ENCODE measurements at places on chromosomes 7 and 10. TPM values are rescaled to one million over a fixed set of nuclear protein-coding genes. Genes with fewer than 3 reads are reported as not detected.

DNA sequence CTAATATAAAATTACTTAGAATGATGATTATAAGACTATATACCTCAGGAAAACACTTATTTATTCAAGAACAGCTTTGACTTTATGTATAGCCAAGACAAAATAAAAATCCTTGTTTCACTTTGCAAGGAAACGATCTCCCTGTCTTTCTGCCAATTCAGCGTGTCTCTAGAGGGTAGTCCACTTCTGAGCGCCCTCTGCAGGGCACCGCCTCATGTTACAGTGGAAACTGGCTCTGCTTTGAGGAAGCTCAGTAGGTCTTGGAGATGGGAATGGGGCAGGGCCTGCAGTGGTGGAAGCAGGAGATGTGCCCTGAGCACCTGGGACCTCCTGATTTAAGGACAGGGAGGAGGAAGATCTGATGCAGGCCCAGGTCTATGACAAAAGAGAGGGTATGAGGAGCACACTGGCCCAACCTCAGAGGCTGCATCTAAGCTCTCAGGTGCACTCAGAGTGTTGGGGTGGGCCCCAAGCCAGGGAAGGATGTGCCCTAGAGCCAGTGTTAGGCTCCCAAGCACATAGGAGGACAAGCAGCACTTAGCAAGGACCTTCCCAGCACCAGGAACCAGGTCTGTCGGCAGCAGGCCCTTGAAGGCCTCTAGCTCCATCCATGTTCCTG, 481.0 kb downstream of the TNS3 start:
- no peaks in the 10 kb centered on the region for H3K27me3 ChIP-seq
- no peak overlapping the region for H3K27ac ChIP-seq
- DNase-seq: no peak

- peaks cover 15% of the 10 kb centered on the region for H3K4me1 ChIP-seq
- DNase-seq: no peak
- H3K4me3 ChIP-seq: no peak overlapping the region
- no peaks in the 10 kb centered on the region for H3K36me3 ChIP-seq
- no peaks in the 10 kb centered on the region for H3K27me3 ChIP-seq
Observed at GRCh38 chr10:119742947-119743648, 17.2 kb downstream of the INPP5F start.

Gene AMPH
- total RNA-seq: not detected

GRCh38 chr7:48452218-48452617, 281.0 kb downstream of the ABCA13 start:
- no peaks in the 10 kb centered on the region for H3K36me3 ChIP-seq
- H3K27me3 ChIP-seq: no peaks in the 10 kb centered on the region
- H3K27ac ChIP-seq: no peak overlapping the region
- DNase-seq: no peak
- no peaks in the 10 kb centered on the region for H3K4me1 ChIP-seq
- H3K4me3 ChIP-seq: no peak overlapping the region

Gene PRSS37
- not detected for total RNA-seq

Gene CALHM1
- not detected for total RNA-seq

Gene CEP41
- 4.1 TPM for total RNA-seq

GRCh38 chr10:73649876-73650536, 5.8 kb downstream of the SYNPO2L start:
- no peaks in the 10 kb centered on the region for H3K27me3 ChIP-seq
- no peak overlapping the region for H3K27ac ChIP-seq
- peaks cover 10% of the 10 kb centered on the region for H3K4me1 ChIP-seq
- no peaks in the 10 kb centered on the region for H3K36me3 ChIP-seq
- no peak overlapping the region for H3K4me3 ChIP-seq
- no peak for DNase-seq

DNA sequence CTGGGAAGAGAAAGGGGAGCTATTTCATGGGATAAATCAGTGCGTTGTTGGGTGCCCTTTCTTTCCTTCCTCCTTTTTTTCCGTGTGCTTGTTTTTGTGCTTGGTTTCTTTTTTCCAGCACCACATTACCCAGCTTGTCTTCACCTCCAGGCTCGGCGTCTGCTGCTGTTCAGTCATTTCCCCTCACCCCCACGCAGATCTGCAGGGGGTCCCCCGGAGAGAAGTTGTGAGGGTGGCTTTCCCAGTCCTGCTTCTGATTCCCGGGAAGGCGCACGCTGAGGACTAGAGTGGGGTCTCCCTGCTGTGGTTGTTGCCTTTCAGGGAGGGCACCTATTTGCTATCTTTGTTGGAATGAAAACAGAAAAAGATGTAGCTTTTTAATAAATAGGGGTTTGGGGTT, 1.6 kb downstream of the CAMK1D start:
- no peaks in the 10 kb centered on the region for H3K36me3 ChIP-seq
- H3K27me3 ChIP-seq: no peaks in the 10 kb centered on the region
- H3K27ac ChIP-seq: no peak overlapping the region

DNA sequence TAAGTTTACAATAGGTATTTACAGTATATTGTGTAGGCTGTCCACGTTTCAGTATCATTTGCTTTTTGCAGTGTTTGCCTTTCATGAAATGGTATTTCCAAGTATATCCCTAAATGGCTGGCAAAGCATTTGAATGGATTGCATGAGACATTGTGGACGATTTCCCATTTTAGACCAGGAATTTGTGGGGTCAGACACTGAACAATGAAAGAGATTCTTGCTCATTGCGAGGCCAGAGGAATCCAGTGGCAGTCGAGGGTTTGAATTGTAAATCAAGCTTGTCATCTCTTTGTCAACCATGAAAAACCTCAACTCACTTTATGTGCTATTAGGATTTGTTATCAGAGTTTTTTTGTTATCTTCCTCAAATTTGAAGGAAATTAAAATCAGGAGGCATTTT, 70.8 kb downstream of the CREB5 start:
- no peaks in the 10 kb centered on the region for H3K4me1 ChIP-seq
- DNase-seq: no peak
- no peak overlapping the region for H3K4me3 ChIP-seq

Gene POM121
- total RNA-seq: 66.9 TPM

Gene NPY
- total RNA-seq: not detected

Gene CPA4
- not detected for total RNA-seq

Gene SHH
- not detected for total RNA-seq

- no peak for DNase-seq
- no peaks in the 10 kb centered on the region for H3K36me3 ChIP-seq
- no peak overlapping the region for H3K27ac ChIP-seq
- H3K4me1 ChIP-seq: no peaks in the 10 kb centered on the region
- H3K27me3 ChIP-seq: no peaks in the 10 kb centered on the region
- H3K4me3 ChIP-seq: no peak overlapping the region
Observed at GRCh38 chr7:18647582-18647981, 152.0 kb downstream of the HDAC9 start.

DNA sequence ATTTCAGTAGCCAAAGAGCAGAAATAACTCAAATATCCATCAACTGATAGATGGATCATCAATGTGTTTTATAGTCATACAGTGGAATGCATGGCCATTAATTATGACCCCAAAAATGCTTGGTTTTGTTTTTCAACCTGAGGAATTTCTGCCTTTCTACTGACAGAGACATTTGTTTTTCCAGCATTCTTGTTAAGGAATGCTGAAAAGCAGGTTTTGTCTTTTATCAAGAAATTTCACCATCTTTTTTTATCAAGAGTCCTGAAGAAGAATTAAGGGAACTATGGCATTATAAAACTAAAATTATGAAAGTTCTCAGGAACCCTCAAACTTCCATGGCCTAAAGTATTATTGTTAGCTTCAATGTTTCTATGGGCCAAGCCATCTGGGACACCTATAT, 153.4 kb upstream of the THSD7A start:
- no peak overlapping the region for H3K27ac ChIP-seq
- H3K4me1 ChIP-seq: no peaks in the 10 kb centered on the region
- DNase-seq: no peak
- no peak overlapping the region for H3K4me3 ChIP-seq

Gene TEX47
- total RNA-seq: not detected

Gene GDF2
- total RNA-seq: not detected

Gene VAX1
- total RNA-seq: not detected

DNA sequence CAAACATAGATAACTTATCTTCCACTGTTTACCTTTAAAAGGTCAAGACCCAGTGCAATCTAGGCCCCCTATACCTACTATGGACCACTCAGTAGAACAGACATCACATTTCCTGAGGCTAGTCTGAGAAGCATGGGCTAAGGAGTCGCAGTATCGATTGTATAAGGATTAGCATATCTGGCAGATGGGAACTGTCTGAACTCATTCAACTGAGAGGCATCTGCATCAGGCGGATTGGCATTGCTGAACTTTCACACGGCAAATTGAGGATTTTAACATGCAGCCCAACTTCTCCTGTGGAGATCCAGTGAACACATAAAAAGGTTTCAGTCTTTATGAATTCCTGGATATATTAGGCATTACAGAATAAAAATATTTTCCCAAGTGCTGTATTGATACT, 89.1 kb upstream of the LRGUK start:
- no peaks in the 10 kb centered on the region for H3K27me3 ChIP-seq
- no peaks in the 10 kb centered on the region for H3K4me1 ChIP-seq
- no peak overlapping the region for H3K27ac ChIP-seq

Gene CHRM2
- not detected for total RNA-seq

Gene SPDYE8
- total RNA-seq: not detected

- H3K36me3 ChIP-seq: no peaks in the 10 kb centered on the region
- H3K4me1 ChIP-seq: no peaks in the 10 kb centered on the region
- peaks cover 2% of the 10 kb centered on the region for H3K27me3 ChIP-seq
- DNase-seq: no peak
- H3K27ac ChIP-seq: no peak overlapping the region
Observed at GRCh38 chr7:95601316-95601715, 5.0 kb upstream of the PDK4 start.

DNA sequence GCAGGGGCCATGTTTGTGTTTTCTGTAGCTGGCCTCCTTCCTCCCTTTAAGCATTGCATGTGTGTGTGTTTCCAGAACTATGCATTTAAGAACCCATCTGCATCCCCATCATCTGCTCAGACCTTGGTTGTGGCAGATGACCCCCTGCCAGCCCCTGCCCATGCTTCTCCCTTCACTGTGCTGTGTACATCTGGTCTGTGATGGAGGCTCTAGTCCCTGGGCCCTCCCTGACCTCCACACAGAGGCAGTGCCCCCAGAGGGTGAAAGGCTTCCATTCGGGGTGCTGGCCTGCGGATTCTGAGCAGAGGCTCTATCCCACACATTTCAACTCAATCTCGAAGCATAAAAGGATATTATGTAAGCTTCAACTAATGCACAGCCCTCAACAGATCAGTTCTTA, 89.4 kb downstream of the TACC2 start:
- H3K27me3 ChIP-seq: no peaks in the 10 kb centered on the region
- no peak overlapping the region for H3K27ac ChIP-seq
- no peaks in the 10 kb centered on the region for H3K4me1 ChIP-seq
- H3K4me3 ChIP-seq: no peak overlapping the region
- no peak for DNase-seq
- H3K36me3 ChIP-seq: no peaks in the 10 kb centered on the region

Gene AQP1
- total RNA-seq: 0.20 TPM

Gene NHLRC2
- 13.0 TPM for total RNA-seq

DNA sequence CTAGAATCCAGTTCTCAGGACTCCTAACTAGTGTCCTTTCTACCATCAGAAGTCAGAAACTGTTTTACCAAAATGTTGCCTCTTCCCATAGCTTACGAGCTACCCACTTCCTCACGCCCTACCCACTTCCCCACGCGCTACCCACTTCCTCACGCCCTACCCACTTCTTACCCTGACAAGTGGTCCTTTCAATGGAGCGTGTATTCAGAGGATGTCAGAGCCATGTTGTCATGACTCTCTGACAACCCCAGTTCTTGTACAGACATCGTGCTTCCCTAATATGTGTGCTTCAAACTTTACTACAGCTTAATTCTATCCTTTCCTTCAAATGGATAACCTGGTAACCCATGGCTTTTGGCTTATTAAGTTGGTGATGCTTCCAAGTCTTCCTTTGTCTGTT, 84.8 kb upstream of the PHF14 start:
- no peaks in the 10 kb centered on the region for H3K27me3 ChIP-seq
- peak overlapping the region; percentile 47 for H3K4me3 ChIP-seq
- no peaks in the 10 kb centered on the region for H3K36me3 ChIP-seq
- no peaks in the 10 kb centered on the region for H3K4me1 ChIP-seq
- H3K27ac ChIP-seq: no peak overlapping the region

DNA sequence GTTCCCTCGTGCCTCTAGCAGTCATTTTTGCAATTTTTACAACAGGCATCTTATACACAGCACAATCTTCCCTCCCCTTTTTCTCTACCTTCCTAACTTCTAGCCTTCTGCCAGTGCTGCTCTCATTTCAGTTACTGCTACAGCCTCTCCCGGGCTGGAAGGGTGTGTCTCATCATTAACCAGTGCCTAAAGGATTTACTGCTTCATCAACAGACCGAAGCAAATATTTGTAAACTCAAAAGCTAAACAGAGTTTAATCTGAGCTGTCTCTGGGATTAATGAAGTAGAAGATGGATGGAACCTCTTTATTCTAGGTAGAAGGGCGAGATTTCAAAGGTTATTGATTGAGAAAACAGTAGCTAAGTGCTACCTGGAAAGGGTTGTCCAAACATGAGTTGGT, 94.3 kb downstream of the PRPF18 start:
- no peaks in the 10 kb centered on the region for H3K36me3 ChIP-seq
- no peaks in the 10 kb centered on the region for H3K27me3 ChIP-seq
- no peaks in the 10 kb centered on the region for H3K4me1 ChIP-seq
- DNase-seq: no peak

- DNase-seq: no peak
- H3K36me3 ChIP-seq: peaks cover 18% of the 10 kb centered on the region
- peaks cover 56% of the 10 kb centered on the region for H3K4me1 ChIP-seq
Observed at GRCh38 chr10:70167246-70167645, 3.1 kb downstream of the SAR1A start.

DNA sequence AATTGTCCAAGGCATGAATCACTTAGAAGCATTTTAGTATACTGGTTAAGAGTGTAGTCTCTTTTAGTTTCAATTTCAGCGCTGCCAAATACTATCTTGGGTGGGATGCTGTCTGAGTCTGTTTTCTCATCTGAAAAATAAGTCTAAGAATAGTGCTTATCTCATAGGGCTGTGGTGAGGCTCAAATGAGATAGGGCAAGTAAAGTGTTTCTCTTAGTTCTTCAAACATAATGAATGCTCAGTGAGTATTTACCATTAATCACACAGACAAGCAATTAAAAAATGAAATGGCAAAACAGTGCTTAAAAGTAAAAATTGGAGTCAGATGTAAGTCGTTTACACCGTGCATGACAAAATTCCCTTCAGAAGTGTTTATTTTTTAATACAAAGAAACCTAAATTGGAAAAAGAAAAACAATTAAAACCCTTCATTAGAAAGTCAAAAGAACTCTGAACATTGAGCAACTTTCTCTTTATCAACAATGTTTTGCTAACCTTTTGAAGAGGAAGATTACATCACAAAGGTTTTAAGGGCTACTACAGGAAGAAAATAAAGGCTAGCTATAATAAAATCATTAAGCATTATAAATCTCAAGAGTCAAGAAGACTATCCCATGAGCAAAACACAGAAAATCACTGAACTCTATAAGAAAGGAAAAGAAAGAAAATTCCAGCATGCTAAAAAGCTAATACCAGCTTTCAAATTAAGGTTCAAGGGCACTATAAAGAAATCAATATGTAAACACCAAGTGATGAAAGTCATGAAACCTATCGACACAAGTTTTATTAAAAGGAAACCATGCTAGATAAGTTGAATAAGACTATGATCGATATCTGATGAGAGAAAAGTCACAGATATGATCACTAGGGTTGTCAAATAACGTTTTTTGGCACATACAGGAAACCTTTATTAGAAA, 45.6 kb upstream of the C1GALT1 start:
- no peaks in the 10 kb centered on the region for H3K36me3 ChIP-seq
- DNase-seq: no peak
- no peak overlapping the region for H3K4me3 ChIP-seq
- no peak overlapping the region for H3K27ac ChIP-seq
- no peaks in the 10 kb centered on the region for H3K4me1 ChIP-seq
- no peaks in the 10 kb centered on the region for H3K27me3 ChIP-seq

- H3K4me1 ChIP-seq: no peaks in the 10 kb centered on the region
- no peak overlapping the region for H3K4me3 ChIP-seq
- no peak for DNase-seq
- no peaks in the 10 kb centered on the region for H3K36me3 ChIP-seq
- peaks cover 6% of the 10 kb centered on the region for H3K27me3 ChIP-seq
Observed at GRCh38 chr7:107715531-107715930, 28.4 kb upstream of the CBLL1 start.
